ENCODE measurements at places on chromosomes 3 and 15.

DNA sequence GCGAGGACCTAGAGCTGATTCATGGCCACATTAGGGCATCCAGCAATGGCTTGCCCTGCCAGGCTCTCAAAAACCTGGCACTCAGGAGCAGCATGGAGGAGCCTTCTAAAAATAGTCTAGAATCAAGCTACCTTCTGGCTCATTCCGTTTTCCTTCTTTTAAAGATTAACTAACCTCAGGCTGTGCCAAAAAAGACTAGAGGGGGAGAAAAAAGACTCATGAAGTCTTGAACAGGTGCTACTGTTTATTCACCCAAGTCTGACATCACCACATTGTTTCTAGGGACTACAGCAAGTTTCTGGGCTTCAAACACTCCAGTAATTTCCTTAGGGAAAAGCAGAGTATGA lies 125.8 kb downstream of the TNIK start:
- no peak for DNase-seq

DNA sequence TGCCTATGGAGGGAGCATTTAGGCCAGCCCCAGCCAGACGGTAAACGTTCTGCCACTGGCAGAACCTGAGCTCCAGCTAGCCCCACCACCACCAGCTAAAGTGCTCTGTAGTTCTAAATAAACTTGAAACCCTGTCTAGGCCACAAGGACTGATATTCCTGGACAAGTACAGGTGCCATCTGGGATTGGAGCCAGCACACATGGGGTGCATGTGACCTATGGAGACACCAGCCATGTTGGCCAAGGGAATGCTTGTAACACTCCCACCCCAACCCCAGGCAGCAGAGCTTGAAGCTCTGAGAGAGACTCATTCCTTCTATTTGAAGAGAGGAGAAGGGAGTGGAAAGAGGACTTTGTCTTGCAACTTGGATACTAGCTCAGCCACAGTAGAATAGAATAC lies 284.5 kb upstream of the DCBLD2 start:
- DNase-seq = no peak

- no peak for DNase-seq
Measured at GRCh38 chr3:151537726-151538125, 76.9 kb upstream of the IGSF10 start.

GRCh38 chr3:48464713-48465221 lies 18.2 kb downstream of the ATRIP start:
- no peak for DNase-seq

DNA sequence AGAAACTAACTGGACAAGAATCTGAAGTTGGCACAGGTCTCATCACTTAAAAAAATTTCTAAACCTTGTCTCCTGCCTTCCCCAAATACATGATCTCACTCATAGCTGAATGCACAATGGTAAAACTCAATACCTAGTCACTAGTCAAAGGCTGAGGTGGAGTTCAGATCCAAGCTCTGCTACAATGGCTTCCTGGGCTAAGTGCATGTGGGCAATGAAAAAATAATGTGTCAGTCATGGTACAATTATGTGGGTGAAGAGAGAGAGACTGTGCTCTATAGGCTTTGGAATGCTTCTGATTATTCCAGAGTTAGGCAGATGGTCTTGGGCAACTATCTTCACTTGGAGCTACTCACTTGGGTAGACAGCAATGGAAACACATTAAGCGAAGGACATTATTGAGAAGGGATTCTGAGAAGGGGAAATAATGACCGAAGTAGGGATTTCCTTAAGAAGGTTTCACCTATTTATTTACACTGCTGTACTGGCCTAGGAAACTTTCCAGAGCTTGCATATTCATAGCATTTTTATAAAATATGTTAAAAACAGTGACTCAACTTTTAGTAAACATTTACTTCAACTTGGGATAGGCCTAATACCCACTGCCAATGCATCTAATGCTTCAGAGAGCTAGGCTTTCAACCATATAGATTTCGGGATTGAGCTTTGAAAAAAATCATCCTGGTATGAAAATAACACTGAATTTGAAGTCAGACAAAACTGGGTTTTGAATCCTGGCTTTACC lies 58.7 kb upstream of the PLXND1 start:
- DNase-seq = no peak

DNA sequence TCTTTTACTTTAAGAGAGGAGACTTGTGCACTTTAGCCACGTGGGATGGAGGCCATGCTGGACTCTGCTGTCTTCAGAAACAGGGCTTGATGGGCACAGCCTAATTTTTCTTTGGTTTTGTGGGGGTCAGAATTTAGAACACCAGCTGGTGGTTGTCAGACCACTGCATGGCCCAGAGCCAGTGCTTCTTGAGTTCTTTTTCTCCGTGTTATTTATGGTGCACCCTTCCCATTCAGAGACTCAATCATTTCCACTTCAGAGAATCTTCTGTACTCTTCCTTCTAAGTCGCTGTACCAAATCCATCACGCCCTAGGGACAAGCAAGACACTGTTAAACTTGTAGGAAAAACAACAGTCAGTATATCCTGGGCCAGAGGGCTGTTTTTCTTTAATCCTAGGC lies 20.1 kb downstream of the PRR23A start:
- DNase-seq = no peak

DNA sequence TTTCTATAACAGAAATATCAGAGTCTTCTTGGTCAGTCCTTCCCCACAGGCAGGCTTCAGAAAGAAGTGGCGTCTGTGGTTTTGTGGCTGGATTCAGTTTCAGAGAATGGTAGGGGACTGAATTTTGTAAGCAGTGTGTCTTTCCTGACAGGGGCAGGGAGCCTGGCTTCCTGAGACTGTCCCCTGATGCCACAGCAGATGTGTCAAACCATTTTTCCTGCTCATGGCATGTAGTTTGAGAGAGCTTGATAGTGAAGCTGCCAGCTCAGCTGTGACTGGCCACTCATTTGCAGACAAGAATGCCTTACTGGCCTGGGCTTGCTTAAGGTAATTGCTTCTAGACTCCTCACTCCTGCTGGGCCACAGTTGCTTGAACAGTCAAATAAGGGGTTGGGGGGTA lies 26.4 kb downstream of the LARS2 start:
- DNase-seq = no peak

Data from activated T-cell treated with anti-CD3 and anti-CD28 coated beads for 1 hour (primary cell).